ENCODE measurements at places on chromosomes 7 and 10. TPM values are rescaled to one million over a fixed set of nuclear protein-coding genes. Genes with fewer than 3 reads are reported as not detected.

DNA sequence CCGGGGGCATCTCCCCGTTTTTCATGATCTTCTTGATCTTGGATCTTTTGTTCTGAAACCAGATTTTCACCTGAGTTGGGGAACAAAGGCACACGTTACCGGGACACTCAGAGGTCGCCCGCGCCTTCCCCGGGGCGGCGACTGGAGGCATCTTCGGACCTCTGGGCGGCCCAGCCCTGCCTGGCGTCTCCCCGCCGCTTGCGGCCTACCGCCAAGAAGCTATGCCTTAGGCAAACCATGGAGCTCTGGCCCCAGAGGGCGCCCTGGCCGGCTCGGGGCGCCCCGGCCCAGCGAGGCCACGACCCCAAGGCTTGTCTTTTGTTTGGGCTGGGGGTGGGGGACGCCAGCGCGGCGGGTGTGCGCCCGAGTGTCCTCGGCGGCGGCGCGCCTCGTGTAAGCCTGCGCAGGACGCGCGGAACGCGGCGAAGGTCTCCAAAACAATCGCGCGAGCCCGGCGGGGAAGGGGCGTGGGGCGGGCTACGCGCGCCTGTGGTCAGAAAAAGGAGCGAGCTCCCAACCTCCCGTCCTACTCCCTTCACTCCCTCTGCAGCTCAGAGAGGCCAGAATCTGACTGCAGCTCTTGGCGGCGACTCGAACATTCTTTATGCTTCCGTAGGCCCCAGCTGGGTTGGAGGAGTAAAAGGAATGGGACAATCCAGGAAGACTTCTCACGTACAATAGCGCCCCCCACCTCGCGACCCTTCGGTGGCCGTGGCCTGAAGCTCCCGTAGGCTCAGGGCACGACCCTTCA is 3.5 kb downstream of the DLX5 start:
- no peak for DNase-seq

DNA sequence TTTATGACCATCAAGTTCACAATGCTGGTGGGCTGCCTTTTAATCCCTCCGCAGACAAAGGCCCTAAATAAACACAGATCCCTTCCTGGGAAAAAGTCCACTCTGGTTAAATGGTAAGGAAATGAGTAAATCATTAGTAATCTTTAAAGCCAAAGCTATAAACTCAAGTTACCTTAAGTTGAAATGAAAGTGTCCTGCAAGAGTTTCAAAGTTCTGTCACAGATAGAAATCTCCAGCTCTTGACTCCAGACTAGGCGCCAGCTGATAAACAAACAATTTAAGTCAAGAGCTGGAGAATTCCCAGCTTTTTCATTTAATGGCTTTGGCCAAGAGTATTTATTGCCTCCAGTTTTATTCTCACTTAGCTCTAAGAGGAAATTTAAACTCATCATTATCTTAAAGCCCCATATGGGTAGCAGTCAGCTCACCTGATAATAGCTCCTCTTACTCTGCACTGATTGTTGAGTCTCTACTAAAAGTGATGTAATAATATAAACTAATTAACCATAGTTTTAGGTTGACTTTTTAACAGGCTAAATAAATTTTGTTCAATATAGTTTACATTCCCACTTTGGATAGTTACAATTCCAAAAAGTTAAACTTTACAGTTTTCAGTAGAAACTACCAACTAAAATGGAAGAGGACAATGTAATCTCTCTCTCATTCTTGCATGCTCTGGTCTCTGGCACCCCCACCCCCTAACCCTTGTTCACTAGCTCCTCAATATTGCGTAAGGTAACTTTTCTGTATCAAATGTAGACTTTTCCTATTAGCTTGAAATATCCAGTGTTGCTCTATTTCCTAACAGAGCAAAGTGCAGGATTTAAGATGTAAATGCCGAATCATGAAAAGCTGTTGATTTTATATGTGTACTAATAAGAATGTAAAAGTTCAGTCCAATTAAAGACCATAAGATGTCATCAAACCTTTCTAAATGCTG is 56.1 kb downstream of the HIBADH start:
- DNase-seq, result no peak

- DNase-seq, result no peak
Observed at GRCh38 chr10:20993389-20993788, 96.3 kb upstream of the NEBL start.

GRCh38 chr7:159019111-159019510 is 125.6 kb downstream of the VIPR2 start:
- no peak for DNase-seq

GRCh38 chr10:120744040-120744439 is 107.1 kb upstream of the WDR11 start:
- DNase-seq, result no peak

DNA sequence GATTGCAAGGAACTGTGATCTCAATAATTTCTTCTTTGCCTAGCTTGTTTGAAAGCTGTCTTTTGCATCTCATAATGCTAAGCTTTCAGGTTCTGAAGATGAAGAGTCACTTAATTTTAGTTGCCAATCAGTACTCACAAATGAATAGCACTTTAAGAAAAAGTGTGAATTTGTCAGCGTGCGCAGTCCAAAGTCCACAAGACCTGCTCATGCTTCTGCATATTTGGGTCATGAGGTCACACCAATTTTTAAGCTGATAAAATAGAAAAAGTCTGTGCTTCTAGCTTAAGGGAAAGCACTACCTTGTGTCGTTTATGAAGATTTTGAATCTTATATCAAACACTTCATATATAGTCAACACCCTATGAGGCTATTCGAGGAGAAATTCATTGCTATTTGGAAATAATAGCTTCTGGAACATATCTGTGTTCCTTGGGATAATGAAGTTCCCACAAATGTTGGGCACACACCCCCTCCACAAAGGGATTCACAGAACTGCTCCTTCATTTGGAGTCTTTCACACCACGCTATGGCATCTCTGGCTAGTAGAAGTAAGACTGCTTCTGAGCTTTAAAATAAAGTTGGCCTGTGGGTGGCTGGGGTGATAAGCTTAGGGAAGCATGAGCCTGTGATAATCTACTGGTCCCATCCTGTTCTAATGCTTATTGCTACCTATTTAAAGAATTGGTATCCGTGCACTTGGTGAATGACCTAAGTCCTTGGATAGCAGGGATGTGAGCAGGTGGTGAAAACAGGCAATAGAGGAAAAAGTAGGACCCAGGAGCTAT is 33.3 kb downstream of the A1CF start:
- DNase-seq, result no peak

DNA sequence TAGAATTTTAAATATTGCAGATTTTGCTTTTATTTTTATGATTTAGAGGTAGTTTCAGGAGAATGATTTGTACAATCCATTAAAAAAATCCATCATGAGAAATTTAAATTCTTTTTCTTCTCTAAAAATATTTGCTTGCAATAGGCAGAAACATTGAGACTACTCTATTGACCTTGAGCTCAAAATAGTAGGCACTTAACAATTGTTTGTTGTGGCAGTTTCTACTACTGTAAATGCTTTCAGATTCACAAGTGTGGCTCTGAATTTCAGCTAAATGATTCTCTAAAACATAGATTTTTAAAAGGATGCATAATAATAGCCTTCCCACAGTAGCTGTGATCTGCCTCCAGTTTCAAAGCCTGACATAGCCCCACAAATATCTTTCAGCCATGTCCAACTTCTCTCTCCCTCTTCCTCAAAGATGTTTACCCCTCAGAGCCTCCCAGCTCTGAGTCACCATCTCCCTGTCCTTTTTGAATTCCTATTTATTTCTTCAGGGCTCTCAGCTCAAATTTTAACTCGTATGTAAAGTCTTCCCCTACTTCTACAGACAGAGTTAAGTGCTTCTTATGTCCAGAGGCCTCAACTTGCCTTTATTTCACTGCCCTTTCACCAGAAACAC is 160.5 kb downstream of the AOAH start:
- DNase-seq, result no peak

DNA sequence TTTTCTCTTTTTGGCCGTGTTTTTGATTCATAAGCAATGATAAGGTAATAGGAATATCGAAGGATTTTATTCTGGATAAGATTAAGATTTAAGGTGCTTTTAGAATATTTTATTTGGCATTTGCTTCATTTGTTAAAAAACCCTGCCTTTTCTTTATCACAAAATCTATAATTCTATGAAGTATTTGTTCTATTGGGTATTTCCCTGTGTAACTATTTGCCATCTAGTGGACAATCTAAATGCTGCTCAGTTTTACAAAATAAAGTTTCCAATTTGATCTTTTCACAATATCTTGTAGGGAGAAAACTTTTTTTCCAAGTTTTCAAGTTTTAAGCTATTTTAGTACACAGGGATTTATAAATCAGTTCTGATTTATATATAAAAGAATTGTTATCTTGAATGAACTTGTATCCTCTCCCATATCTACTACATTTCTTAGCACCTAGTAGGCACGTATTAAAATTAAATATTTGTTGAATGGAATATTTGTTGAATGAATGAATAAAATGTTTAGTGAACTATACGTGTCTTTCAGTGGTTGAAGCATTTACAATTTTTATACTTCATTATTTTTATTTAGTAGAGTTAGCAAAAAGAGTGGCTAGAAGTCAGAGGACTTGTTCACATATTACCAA is 26.5 kb downstream of the ANKRD7 start:
- DNase-seq, result no peak

- DNase-seq, result no peak
Observed at GRCh38 chr10:132098539-132099388, 33.0 kb downstream of the JAKMIP3 start.

GRCh38 chr7:12884033-12884432 is 196.6 kb downstream of the ARL4A start:
- DNase-seq, result no peak

DNA sequence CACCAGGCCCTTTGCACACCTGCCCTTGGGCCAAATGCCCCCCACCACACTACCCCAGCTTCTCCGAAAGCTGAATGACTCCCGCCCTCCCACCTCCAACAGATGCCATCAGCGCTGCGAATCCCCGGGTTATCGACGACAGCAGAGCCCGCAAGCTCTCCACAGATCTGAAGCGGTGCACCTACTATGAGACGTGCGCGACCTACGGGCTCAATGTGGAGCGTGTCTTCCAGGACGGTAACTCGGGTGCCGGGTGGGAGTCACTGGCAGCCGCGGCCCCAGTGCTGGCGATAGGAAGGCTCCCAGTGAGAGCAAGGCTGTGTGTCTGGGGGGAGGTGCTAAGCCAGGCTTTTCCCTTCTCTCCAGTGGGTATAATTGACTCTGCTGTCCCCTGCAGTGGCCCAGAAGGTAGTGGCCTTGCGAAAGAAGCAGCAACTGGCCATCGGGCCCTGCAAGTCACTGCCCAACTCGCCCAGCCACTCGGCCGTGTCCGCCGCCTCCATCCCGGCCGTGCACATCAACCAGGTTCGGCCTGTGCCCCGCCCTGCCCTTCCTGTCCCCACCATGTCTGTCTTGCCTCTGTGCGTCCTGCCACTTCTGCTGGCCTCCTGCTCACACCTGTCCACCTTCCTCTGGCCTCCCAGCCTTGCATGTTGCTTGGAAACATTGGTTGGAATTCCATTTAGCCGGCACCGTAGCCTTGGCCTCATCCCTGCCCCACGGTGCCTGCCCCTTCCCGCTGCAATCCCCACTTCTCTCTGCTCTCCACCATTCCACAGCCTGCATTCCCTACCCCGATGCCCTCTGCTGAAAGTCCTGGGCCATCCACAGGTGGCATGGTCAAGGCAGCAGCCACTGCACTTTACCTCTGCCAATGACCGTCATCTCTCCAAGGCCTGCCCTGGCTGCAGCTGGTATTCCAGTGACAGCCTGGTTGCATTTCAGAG is 32.1 kb downstream of the AGAP3 start:
- no peak for DNase-seq

DNA sequence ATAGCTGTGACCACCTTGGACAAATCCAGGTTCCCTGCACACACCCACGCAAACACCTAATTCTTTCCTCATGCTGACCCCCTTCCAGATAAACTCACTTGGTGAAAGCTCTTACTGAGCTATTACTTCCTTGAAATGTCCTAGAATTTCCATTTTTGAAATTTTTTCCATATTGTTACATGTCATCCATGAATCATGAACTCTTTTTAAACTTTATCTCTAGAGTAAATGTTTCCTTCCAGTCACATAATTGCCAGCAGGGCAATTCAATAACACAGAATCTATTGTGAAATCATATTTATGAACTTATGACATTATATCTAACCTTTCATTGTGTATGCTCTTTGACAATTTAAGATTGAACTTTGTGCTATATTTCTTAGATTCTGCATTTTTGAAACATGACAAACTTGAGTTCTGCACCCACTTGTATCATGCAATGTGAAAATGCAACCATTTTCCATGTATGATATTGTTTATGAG is 26.8 kb upstream of the FGL2 start:
- DNase-seq, result no peak

GRCh38 chr10:91140995-91141549 is 79.4 kb upstream of the PCGF5 start:
- no peak for DNase-seq

DNA sequence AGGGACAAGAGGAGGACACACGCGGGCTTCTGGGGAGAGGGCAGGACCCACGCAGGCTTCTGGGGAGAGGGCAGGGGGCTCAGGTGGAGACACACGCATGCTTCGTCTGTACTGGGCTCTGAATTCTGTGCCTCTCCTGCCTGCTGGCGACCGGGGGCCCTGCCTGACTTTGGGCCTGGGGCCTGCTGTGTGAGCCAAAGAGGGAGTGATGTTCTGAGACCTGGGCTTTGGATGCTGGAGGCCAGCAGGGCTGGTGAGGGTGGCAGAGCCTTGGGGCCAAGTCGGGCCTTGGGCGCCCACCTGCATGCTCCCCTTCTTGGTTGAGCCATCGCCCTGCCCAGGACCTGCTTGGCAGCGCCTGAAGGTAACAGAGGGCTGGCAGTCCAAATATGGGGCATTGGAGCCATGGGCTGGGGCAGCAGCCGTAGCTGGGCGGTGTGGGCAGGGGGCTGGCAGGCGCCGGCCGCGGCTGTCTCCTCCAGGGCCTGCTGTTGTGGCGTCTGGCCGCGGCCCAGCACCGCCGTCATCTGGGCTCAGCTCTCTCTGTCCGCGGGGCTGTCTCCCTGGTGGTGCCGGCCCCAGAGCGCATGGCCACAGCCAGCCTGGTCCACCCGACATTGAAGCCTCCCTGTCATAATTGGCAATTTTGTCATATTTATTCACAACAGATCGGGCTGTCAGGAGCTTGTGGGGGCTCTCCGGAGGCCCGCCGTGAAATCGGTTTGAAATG is 78.9 kb downstream of the UNCX start:
- no peak for DNase-seq

DNA sequence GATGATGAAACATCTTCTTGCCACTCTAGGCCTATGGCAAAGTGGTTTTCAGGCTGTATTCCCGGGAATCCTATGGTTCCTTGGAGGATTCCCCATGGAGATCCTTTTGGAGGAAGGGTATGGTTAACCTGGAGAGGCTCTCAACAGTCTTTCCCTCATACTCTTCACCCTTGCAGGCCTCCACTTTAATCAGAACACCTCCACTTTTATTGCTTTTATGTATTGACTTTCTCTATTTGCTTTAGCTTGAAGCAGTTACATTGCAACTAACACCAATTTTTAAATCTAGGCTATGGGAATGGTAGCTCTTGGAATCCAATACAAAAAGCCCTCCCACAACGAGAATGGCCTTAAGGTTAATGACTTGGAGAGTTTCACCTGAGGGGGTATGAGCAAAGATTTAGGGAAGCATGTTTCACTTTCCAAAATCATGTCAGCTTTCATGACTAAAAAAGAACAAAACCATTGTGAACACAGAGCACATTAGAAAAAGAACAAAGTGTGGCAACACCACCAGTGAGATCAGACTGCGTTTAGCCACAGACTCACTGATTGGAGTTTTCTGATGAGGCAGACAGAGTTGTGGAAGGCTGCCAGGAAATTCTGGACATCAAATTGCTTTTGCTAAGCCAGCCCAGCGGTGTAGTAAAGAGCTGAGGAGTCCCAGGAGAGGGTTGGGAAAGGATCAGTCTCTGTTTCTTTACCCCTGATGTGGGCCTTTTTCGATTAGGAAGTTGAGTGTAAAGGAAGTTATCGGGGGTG is 130.4 kb upstream of the BMPER start:
- no peak for DNase-seq

LGI1 gene
- not detected for total RNA-seq

ZNF467 gene
- total RNA-seq, result 8.4 TPM

CHN2 gene
- 4.0 TPM for total RNA-seq

Data from T-helper 17 cell (primary cell).